Stimulated activated CD4-positive, alpha-beta T cell treated with anti-CD3 and anti-CD28 coated beads, TNF-alpha, amount 100 ng/mL, for 48 hours (primary cell): ENCODE measurements at places on chromosomes 4 and X.

DNA sequence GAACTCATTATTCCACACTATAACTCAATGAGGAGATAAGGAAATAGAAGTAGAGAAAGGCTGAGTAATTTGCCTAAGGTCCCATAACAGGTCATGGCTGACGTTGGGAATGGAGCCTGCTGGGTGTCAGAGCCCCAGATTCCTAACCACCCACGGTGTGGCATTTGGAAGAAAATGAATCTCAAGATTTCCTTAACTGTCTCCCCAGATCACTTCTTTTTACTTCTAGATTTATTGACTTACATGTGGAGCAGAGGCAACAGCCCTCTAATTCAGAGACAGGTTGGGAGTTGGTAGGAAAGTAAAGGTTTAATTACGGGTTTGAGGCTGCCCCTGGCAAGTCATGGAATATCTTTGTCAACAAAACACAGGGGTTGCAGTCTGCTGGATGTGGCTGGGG, 134.0 kb downstream of the ARHGAP10 start:
- no peak for DNase-seq

DNA sequence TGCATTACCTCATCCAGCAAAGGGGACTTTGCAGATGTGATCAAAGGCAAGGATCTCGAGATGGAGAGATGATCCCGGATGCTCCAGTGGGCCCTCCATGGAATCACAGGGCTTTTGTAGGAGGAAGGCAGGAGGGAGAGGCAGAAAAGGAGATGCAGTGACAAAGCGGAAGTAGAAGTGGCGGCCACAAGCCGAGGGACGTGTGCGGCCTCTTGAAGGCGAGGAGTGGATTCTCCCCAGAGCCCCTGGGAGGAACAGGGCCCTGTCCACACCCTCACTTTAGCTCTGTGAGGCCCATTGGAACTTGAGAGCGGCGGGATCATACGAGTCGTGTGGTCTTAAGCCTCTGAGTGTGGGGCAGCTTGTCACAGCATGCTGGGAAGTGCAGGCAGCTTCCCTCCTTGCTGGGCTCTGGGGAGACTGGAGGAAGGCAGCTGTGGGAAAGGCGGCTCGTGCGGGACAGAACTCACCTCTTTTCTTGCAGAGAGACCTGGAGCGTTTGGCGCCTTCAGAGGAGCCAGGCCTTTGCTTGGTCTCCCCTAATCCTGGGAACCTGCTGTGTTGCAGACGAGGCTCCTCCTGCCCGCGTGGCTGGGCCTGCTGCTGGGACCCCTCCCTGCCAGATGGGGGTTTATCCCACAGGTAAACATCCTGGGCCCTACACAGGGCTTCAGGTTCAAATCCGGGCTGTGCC, 10.2 kb downstream of the SH3TC1 start:
- DNase-seq, result no peak

- peak; percentile 29 for DNase-seq
These were observed 219.8 kb downstream of the ZNF674 start for GRCh38 chrX:46325312-46325877.

GRCh38 chrX:153933748-153934147, 1.1 kb downstream of the NAA10 start:
- no peak for DNase-seq

- DNase-seq, result no peak
These were observed 170.2 kb downstream of the RAPGEF2 start for GRCh38 chr4:159273141-159273438.

GRCh38 chr4:88965053-88965452, 91.9 kb downstream of the FAM13A start:
- no peak for DNase-seq
